ENCODE measurements at places on chromosomes 16 and 17. TPM values are rescaled to one million over a fixed set of nuclear protein-coding genes. Genes with fewer than 3 reads are reported as not detected.

- peaks cover 3% of the 10 kb centered on the region for H3K36me3 ChIP-seq
- no peak for DNase-seq
- peaks cover 56% of the 10 kb centered on the region for H3K4me1 ChIP-seq
- no peak overlapping the region for H3K4me3 ChIP-seq
- H3K27ac ChIP-seq: no peak overlapping the region
These were observed 9.7 kb downstream of the CFAP20 start for GRCh38 chr16:58119509-58119845.

DNA sequence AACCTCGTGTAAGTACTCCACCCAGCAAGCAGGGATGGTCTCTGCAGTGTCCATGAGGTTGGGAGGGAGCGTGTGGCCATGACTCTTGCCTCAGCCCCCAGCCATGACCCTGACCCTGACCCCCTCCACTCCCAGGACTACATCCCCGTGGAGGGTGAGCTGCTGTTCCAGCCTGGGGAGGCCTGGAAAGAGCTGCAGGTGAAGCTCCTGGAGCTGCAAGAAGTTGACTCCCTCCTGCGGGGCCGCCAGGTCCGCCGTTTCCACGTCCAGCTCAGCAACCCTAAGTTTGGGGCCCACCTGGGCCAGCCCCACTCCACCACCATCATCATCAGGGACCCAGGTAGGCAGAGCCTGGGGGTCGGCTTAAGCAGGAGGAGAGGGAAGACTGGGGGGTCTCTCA is 16.3 kb downstream of the GALK1 start:
- no peak overlapping the region for H3K27ac ChIP-seq
- no peak for DNase-seq
- H3K27me3 ChIP-seq: no peaks in the 10 kb centered on the region
- H3K36me3 ChIP-seq: no peaks in the 10 kb centered on the region

GRCh38 chr17:83077411-83077810 is 2.0 kb upstream of the METRNL start:
- no peak overlapping the region for H3K27ac ChIP-seq
- no peak overlapping the region for H3K4me3 ChIP-seq
- no peak for DNase-seq
- H3K27me3 ChIP-seq: no peaks in the 10 kb centered on the region
- H3K4me1 ChIP-seq: peaks cover 48% of the 10 kb centered on the region

DNA sequence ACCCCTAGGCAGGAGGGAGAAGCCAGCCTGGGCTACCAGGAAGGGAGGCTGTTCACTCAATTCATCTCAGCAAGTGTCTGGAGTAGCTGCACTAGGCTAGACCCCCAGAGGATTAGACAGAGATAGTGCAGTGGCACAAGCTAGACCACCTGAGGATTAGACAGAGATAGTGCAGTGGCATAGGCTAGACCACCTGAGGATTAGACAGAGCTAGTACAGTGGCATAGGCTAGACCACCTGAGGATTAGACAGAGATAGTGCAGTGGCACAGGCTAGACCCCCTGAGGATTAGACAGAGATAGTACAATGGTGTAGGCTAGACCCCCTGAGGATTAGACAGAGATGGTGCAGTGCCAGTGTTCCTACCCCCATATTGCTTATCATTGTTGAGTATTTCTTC is 74.1 kb upstream of the SDK2 start:
- no peak overlapping the region for H3K4me3 ChIP-seq
- no peak overlapping the region for H3K27ac ChIP-seq
- no peak for DNase-seq
- H3K27me3 ChIP-seq: no peaks in the 10 kb centered on the region
- peaks cover 9% of the 10 kb centered on the region for H3K4me1 ChIP-seq

DNA sequence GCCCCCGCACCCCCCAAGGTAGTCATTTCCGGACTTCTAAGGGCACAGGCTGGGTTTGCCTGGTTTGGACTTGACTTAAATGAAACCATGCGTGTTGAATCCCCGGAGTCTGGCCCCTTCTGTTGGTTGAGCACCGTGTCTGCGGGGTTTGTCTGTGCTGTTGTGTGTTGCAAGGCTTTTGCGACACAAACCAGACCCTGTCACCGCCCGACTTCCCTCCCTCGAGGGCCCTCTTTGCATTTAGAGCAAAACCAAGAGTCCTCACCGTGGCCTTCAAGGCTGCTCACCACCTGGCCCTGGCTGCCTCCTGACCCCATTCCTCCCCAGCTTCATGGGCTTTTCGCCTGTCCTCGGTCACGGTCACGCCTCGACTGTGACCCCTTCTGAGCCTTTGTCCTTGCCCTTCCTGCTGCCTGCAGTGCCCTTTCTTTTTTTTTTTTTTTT is 7.4 kb downstream of the CRISPLD2 start:
- H3K27me3 ChIP-seq: no peaks in the 10 kb centered on the region
- H3K4me3 ChIP-seq: peak overlapping the region; percentile 41
- H3K36me3 ChIP-seq: no peaks in the 10 kb centered on the region
- H3K27ac ChIP-seq: peak overlapping the region; percentile 95

DNA sequence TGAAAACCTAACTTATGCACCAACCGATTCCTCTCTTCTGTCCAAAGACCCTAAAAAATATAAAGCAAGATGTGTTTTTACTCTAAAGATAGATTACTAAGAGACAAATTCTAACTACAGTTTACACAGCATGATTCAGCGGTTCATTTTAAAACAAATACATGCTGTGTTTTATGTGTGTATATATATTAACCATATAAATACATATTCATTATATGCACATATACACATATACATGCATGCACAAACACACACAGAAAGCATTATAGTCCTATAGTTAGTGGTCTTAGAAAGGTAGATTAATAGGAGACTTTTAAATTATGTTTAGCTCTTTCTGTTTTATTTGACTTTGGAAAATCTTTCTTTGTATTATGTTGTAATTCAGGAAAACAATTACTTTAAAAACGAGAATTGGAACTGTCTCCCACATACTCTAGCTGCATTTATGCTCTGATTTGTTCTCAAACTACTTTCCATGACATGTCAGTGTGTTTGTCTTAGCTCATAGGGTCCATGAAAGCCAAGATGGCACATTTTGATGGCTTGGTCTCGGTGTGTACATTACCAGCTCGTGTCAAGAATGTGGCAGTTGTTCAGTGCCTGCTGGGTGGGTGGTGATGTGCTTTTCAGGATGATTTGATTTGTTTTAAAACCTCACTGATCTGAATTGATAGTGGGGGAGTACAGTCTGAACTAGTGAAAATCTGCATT is 548.8 kb upstream of the SALL1 start:
- no peak overlapping the region for H3K4me3 ChIP-seq
- H3K36me3 ChIP-seq: no peaks in the 10 kb centered on the region
- no peak overlapping the region for H3K27ac ChIP-seq
- H3K4me1 ChIP-seq: no peaks in the 10 kb centered on the region
- DNase-seq: no peak
- no peaks in the 10 kb centered on the region for H3K27me3 ChIP-seq

- no peaks in the 10 kb centered on the region for H3K36me3 ChIP-seq
- H3K27ac ChIP-seq: no peak overlapping the region
- no peak for DNase-seq
- H3K4me3 ChIP-seq: no peak overlapping the region
These were observed 4.2 kb downstream of the CCDC42 start for GRCh38 chr17:8740486-8740885.

GRCh38 chr17:32348483-32348800 is 1.5 kb upstream of the ZNF207 start:
- H3K27ac ChIP-seq: no peak overlapping the region
- no peak for DNase-seq
- no peaks in the 10 kb centered on the region for H3K36me3 ChIP-seq

DNA sequence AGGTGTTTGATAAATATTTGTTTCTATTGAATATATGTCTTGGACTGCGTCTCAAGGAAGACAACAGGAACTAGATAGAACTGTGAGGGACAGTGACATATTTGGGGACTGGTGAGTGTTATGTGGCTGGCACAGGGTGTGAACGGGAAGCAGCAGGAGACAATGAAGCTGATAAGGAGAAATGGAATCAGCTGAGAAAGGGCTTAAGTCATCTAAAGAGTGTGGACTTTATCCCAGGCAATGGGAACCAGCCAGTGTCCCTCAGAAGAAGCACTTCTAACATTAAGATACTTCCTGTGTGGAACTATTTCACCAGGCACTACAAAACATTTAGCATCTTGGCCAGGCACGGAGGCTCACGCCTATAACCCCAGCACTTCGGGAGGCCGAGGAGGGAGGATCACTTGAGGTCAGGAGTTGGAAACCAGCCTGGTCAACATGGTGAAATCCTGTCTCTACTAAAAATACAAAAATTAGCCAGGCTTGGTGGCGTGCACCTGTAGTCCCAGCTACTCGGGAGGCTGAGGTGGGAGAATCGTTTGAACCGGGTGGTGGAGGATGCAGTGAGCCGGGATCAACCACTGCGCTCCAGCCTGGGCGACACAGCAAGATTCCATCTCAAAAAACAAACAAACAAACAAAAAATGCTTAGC is 41.2 kb downstream of the ARHGAP17 start:
- H3K4me1 ChIP-seq: peaks cover 51% of the 10 kb centered on the region
- H3K36me3 ChIP-seq: peaks cover 54% of the 10 kb centered on the region
- H3K4me3 ChIP-seq: no peak overlapping the region
- no peak for DNase-seq
- H3K27me3 ChIP-seq: no peaks in the 10 kb centered on the region
- H3K27ac ChIP-seq: no peak overlapping the region

- H3K4me1 ChIP-seq: peaks cover 4% of the 10 kb centered on the region
- no peaks in the 10 kb centered on the region for H3K27me3 ChIP-seq
- no peaks in the 10 kb centered on the region for H3K36me3 ChIP-seq
These were observed 42.9 kb upstream of the NUDT7 start for GRCh38 chr16:77679391-77679790.

- H3K4me3 ChIP-seq: no peak overlapping the region
- H3K27ac ChIP-seq: peak overlapping the region; percentile 12
- H3K4me1 ChIP-seq: peaks cover 80% of the 10 kb centered on the region
- no peaks in the 10 kb centered on the region for H3K27me3 ChIP-seq
- H3K36me3 ChIP-seq: no peaks in the 10 kb centered on the region
These were observed 4.7 kb downstream of the PAFAH1B1 start for GRCh38 chr17:2598166-2598565.

- peaks cover 64% of the 10 kb centered on the region for H3K4me1 ChIP-seq
- no peaks in the 10 kb centered on the region for H3K36me3 ChIP-seq
- no peak for DNase-seq
- no peak overlapping the region for H3K27ac ChIP-seq
- H3K27me3 ChIP-seq: no peaks in the 10 kb centered on the region
These were observed 197.7 kb upstream of the CIBAR2 start for GRCh38 chr16:85309656-85310587.

GRCh38 chr17:64784353-64785010 is 122.4 kb upstream of the SMURF2 start:
- peaks cover 26% of the 10 kb centered on the region for H3K4me1 ChIP-seq
- H3K4me3 ChIP-seq: no peak overlapping the region
- no peaks in the 10 kb centered on the region for H3K36me3 ChIP-seq
- no peak for DNase-seq
- H3K27ac ChIP-seq: no peak overlapping the region

The XAF1 gene
- 43.0 TPM for total RNA-seq

The RABEP2 gene
- 44.7 TPM for total RNA-seq

The KRTAP4-5 gene
- not detected for total RNA-seq

The TMEM238L gene
- total RNA-seq: 1.2 TPM

The ADAMTS18 gene
- total RNA-seq: 0.25 TPM

The RAB26 gene
- total RNA-seq: 1.5 TPM
